ENCODE measurements at places on chromosomes 7 and 10.

DNA sequence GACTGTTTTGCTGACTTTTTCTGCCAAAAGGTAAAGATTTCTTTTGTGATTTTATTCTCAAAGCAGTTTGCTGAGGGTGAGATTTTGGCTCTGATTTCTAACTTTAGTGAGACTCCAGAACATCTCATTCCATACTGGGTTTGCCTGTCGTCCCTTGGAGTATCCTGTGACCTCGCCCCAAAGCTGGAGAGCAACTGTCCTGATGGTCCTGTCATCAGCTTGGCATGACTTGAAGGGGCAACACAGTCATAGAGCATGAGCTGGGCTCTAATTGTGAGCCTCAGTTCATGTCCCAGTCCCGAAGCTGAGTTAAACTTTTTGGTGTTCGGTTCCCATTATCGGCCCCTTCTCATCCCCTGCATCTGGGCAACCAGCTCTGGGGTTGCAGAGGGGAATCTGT, 23.4 kb downstream of the C10orf90 start:
- no peak for DNase-seq

GRCh38 chr10:50674469-50675254, 50.9 kb upstream of the SGMS1 start:
- DNase-seq: no peak

- no peak for DNase-seq
Observed at GRCh38 chr10:14602807-14603533, 171.7 kb downstream of the FAM107B start.

DNA sequence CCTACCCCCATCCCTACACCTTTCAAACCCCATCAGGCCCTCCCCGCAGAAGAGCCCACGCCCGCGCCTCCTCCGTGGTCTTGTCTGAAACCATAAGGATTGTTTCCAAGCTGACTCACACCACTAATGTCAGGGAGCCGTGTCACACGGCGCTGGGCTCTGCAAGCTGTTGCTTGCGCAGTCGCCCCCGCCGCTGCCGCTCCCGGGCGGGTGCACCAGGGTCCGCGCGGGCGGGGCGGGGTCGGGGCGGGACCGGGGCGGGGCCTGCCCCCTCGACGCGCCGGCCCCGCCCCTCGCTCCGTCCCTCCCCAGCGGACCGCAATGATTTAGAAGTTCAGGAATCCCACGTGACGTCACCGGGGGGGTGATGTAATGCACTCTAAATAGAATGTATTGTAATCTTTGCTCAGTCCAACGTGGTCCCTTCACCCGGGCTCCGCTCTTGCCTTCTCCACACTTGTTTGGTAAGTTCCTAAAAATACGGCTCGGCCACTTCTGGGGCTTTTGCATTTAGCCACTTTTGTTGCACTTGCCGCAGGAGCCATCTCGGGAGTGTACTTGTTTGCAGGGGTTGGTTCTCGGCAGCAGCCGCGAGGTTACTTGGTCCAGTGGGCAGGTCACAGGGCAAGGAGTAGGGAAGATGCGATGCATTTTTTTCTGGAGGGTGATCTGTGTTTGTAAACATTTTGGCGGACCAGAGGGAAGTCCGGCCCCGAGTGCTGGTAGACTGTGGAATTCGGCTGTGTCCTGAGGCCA, 3.2 kb upstream of the CREB5 start:
- peak; percentile 97 for DNase-seq

GRCh38 chr10:97128039-97128492, 57.7 kb downstream of the SLIT1 start:
- no peak for DNase-seq

DNA sequence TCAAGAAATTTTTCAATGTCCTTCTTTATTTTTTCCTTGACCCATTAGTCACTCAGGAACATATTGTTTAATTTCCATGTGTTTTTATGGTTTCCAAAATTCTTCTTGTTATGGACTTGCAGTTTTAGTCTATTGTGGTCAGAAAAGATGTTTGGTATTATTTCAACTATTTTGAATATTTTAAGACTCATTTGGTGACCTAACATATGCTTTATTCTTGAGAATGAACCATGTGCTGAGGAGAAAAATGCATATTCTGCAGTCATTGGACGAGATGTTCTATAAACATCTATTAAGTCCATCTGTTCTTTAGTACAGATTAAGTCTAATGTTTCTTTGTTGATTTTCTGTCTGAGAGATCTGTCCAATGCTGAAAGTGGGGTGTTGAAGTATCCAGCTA, 42.3 kb upstream of the MDFIC start:
- no peak for DNase-seq

Measured in SHP77 treated with DMSO at 0.1 percent for 48 hours (cell line).